ENCODE measurements at places on chromosomes 7 and 10.

DNA sequence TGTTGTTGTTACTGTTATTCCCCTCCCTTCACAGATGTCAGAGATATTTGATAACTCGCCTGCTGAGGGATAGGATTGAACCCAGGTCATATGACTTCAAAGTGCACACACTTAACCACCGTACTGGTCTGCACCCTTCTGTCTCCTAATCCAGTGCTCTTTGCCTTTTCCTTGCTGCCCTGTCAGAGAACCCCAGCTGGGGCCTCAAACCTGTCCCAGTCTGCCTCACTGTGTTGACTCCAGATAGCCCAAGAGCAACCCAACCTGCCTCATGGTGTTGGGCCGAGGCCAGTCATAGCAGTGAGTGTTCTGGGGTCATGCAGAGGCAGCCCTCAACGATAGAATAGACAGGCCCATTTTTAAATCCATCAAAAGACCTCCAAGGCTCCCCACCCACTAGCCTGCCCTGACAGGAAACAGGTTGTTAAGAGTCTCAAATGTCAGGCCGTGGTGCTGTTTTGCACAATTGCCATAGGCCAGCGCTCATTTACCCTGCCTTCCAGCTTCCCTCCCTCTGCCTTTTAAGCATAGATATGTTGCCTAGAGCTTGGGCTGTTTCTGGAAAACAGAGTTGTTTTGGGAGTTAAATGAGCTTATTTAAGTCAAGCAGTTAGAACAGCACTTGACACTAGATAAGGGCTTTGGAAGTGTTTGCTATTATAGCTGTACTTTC lies 37.0 kb upstream of the PDCD4 start:
- no peak for DNase-seq

DNA sequence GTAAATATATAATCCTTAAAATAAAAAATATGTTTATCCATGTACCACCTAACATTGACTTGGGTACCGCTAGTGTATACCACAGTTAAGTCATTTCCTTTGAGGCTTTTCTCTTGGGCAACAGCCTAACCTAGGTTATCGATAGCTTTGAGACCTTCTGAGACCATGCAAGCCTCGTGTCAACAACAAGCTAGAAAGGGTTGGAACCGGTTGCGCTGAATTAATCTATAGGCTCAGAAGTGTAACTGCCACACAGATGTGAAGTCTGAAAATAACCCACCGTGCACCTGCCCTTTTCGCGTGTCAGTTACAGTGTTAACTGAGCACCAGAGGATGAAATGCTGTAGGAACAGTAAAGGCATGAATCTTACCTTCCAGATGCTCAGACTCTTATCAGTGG lies 59.8 kb downstream of the ARID5B start:
- DNase-seq, result no peak

- no peak for DNase-seq
Measured at GRCh38 chr10:112775381-112775780, 174.7 kb upstream of the TCF7L2 start.

- no peak for DNase-seq
Measured at GRCh38 chr10:118800920-118801319, 46.1 kb upstream of the CACUL1 start.

- no peak for DNase-seq
Measured at GRCh38 chr7:82175319-82175718, 268.3 kb downstream of the CACNA2D1 start.

GRCh38 chr10:76559892-76560220 lies 1077.8 kb downstream of the KCNMA1 start:
- DNase-seq, result no peak

DNA sequence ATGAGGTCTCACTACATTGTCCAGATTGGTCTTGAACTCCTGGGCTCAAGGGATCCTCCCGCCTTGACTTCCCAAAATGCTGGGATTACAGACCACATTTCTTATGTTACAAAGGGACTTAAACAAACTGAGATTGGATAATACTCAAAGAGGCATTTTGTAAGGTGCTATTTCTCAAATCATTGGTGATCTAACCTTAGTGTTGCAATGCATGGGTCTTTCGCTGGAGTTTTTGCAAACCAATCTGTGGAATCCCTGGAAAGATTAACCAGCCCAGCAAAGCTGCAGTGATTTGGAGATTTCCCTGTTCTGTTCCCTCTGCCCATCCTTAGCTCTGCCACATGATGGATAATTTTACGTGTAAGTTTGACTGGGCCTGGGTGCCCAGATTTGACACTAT lies 20.4 kb upstream of the ECHDC3 start:
- no peak for DNase-seq

- DNase-seq, result no peak
Measured at GRCh38 chr7:138876326-138876725, 78.3 kb upstream of the ATP6V0A4 start.

DNA sequence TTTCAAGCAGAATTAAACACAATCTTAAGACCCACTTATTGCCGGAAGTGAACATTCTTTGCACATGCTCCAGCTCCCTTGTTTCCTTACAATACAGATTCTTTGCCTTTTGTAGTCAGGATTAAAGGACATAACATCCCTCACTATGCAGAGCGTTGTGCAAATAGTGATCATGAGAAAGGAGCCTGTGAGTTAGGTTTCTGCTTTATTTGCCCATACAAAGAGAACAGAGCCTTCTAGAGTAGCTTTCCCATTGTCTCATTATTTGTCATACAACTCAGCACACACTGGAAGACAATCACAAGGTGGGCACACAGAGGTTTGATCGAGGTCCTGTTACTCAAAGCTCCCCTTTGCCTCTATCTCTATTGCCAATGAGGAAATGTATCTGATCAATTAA lies 48.2 kb upstream of the WDR11 start:
- DNase-seq, result no peak

DNA sequence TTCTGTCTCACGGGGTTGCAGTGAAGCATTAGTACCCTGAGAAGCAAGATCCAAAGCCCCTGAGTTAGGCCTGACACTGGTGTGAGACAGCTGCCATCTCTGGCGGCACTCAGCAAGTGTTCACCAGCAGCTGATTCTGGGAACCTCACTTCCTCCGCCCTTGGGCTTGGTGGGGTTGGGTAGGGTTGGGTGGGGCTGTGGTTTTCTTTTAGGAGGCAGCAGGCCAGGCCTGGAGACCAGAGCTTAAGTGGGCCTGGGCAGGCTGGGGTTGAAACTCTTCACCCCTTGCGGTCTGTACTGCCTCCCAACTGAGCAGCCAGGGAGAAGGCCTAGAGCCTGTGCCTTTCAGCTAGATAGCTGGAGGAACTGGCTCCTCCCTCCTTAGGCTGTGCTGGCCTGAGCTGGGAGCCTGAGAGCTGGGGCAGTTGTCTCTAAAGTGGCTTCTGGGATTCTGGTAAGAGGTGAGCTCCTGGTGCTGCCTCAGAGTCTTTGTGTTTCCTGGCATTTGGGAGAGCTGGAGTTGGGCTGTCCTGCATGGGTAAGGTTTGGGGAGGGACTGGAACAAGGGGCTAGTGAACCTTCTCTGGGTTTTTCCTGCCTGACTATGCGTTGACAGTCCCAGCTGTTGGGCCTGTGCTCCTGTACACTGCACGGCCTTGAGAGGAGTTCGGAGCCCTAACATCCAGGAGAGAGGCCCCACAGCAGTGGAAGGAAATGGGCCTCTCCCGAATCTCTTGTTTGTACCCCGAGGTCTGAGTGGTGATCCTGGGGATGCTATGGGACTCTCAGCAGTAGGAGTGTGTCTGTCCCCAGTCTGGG lies 5.1 kb downstream of the TSPAN14 start:
- DNase-seq, result no peak

DNA sequence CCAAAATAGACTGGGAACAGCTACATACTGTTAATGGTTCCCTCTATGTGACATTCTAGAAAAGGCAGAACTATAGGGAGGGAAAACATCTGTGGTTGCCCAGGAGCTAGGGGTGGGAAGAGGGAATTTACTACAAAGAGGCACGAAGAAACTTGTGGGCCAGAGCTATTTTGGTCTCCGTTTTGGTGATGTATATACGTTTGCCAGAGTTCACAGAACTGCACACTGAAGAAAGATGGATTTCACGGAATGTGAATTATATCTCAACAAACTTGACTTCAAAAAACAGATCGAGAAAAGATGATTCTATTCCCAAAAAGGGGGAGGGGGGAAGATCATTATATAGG lies 386 bp upstream of the AS3MT start:
- DNase-seq, result no peak

- DNase-seq, result no peak
Measured at GRCh38 chr10:112914288-112914952, 35.6 kb upstream of the TCF7L2 start.

- no peak for DNase-seq
Measured at GRCh38 chr10:97169063-97169462, 16.7 kb downstream of the SLIT1 start.

DNA sequence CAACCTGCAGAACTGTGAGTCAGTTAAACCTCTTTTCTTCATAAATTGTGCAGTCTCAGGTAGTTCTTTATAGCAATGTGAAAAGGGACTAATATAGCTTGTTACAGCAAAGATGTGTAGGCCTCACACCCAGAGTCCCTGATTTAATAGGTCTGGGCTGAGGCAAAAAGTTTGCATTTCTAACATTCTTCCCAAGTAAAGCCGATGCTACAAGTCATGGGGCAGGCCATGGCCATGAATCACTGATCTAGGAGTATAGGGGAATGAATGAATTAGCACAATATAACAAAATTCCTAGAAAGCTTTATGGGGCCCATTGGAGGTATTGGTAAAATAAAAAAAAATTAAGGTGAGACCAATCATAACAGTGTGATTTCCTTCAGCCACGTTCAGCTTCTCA lies 11.5 kb upstream of the AASS start:
- no peak for DNase-seq

DNA sequence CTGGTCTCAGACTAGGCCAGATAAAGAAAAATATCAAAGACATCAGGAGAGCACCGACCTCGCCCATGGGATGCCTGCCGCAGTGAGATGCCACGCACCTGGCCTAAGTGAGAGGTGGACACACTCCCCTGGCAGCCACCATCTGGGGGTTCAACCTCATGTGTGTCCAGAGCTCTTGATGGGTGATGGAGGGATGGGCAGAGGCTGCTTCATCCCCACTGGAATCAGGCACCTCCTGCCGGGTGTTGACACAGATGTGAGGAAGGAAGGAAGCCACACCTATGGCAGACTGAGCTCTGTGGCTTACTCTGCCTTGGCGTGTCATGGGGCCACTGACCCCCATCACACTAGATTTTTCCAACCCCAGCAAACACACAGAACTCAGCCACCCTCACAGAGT lies 11.4 kb downstream of the ZNF488 start:
- DNase-seq, result no peak

DNA sequence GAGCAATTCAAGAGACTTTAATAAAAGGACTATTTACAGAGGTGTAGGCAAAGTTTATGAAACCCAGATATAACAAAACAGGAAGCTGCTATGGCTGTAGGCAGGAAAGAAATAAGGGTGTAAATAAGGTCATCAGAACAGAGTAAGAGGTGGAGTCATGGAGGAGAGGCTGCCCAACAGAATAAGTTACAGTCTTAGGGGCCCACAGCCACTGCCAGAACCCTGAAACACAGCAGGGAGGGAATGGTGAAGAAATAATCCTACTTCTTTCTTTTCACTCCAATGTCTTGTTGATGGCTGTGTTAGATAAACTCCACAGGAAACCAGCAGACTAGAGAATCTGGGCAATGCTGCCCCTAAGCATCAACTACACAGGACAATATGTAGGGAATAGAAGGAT lies 155.8 kb upstream of the TAC1 start:
- DNase-seq, result no peak

DNA sequence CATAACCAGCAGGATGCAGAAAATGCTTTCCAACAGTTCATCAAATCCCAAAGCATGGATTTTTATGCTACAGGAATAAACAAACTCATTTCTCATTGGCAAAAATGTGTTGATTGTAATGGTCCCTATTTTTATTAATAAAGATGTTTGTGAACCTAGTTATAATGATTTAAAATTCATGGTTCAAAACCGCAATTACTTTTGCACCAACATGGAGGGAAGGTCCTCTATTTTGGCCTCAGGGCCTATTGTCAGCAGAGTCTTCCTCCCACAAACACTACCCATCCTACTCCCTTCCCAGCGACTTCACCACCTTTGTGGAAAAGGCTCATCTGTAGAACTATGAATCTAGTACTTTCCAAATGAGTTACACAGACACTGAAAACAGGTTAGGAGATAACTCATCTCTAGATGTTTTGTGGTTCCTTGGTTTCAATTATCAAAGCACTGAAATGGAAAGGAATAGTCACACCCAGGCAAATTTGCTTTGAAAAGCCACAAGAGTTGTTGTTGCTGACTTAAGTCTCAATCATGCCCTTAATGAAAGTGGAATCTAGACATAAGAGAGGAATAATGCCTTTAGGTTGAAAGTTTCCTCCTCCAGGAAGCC lies 59.4 kb upstream of the FRMD4A start:
- no peak for DNase-seq

GRCh38 chr7:91953618-91954017 lies 13.0 kb downstream of the AKAP9 start:
- no peak for DNase-seq

GRCh38 chr10:7998831-7999230 lies 55.7 kb upstream of the GATA3 start:
- no peak for DNase-seq

DNA sequence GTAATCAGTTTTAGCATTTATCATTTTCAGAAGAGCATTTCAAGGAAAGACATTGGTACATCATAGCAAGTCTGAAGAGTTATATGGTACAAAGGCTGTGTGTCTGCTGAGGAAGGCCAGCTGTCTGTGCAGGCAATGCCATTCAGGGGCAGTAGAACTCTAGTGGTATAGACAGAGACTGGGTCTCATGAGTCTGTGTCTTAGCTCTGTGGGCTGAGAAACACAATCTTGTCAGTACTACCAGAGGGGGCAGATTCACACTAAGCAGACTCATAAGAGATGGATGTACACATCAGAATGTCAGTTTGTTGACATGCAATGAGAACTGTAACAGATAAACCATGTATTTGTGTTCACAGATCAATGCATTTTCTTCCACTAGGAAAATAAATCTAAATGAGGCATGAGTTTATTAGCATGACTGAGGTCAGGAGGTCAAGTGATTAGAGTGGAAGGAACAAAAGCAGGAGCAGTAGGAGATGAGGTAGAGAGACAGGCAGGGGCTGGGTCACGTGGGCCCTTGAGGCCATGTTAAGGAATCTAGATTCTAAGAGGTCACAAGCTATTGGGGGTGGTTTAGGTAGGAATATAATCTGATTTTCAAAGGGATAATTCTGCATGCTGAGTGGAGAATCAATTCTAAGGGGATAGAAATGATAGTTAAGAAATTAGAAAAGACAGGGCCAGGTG lies 7.5 kb upstream of the GGCT start:
- DNase-seq, result no peak

DNA sequence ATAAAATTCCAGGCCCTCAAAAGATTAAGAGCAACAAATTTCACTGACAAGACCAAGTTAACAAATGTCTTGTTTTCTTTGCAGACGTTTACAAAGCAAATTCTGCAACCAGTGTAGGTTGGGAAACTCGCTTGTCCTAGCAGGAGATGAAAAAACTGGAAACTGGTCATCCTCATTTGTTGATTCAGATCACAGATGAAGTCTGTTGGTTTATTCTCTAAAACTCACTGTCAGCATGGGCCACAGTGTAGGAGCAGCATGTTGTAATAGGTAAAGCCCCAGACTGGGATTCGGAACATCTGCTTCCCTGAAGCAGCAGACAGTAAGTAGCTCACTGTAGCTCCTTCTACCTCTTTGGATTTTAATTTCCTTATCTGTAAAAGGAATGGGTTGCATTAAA lies 31.5 kb downstream of the PANK1 start:
- no peak for DNase-seq

- no peak for DNase-seq
Measured at GRCh38 chr7:116797612-116798011, 64.8 kb upstream of the CAPZA2 start.

GRCh38 chr7:132899833-132900232 lies 182.1 kb downstream of the CHCHD3 start:
- no peak for DNase-seq

Data from kidney epithelial cell (primary cell).